ENCODE measurements at places on chromosomes 6 and 20.
A peak's percentile ranks its signal among the peaks of the same experiment; 100 is the strongest.

- DNase-seq: no peak
These were observed 70.8 kb upstream of the SRSF6 start for GRCh38 chr20:43386878-43387277.

GRCh38 chr6:125791151-125791819 is 525 bp downstream of the NCOA7 start:
- peak; percentile 41 for DNase-seq

DNA sequence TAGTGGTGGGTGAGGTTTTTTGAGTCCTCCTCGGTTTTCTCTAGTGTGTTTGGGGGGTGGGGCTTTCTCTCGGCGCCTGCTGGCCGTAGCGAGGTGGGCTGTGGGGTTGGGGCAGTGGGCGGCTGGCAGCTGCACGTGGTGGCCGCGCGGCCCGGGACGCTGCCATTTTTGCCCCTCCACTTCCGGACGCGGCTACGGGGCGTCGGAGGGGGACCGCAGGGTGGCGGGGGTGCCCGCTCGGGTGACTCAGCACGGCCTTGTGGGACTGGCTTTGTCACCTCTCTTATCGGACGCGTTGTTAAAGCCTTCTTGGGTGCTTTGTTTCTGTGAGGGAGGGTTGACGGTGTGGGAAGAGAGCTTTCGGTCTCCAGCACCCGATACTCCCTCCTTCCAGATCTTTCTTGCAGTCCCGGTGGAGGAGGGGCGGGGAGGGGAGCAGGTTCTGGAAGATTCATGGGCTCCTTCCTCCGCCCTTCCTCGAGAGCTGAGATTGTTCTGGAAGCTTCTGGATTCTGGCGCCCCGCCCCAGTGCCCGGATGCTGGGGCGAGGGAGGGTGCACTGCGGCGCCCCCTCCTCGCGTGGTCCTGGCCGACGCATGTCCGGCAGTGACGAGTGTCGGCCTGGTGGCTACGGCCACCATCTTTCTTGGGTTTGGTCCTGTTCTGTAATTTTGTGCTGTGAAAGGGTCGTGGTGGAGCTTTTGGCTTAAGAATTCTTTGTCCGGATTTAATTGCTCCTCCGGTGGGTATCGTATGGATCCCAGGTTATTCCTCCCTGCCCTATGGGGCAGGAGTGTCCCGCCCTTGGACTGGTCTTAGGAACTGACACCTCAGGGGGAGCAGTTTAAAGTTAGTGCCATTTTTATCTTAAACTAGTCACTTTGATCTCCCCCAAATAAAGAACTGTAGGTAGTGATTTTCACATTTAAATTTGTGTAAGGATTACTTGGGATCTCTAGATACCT is 719 bp downstream of the HSP90AB1 start:
- peak; percentile 85 for DNase-seq

DNA sequence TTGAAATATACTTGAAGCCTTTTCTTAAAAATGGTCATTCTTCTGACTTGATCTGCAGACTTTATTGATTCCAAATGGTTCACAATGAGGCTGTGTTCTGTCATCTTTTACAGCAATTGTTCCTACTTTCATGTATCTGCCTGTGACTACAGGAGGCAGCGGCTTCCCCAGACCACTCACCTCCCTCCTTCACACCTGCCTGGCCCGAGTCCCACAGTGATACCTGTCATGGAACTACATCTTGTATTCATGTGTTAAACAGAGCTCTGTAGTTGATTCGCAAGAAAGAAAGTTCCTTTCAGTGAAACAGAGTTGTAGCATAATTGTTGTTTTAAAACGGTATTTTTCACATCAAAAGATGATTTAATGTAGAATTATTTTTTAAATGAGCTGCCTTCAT is 673.5 kb upstream of the AGPAT4 start:
- DNase-seq: no peak

DNA sequence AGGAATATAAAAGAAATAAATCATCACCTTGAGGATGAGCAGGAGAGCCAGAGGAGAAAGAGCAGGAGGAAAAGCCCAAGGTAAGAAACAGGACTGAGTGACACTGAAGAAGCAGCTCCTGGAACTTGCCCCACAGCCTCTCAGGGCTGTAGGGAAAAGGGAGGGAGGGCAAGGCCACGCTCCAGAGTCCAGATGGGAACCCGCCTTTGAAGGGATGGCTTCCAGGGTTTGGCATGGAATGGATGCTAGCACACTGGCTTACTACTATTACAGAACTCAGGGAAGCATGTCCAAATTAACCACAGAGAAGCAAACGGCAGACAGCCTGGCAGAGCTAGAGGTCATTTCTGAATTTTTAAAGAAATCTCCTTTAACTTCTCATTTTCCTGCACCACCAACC is 26.8 kb downstream of the RALGAPA2 start:
- no peak for DNase-seq

GRCh38 chr20:32509639-32510066 is 75.5 kb downstream of the NOL4L start:
- peak; percentile 60 for DNase-seq

DNA sequence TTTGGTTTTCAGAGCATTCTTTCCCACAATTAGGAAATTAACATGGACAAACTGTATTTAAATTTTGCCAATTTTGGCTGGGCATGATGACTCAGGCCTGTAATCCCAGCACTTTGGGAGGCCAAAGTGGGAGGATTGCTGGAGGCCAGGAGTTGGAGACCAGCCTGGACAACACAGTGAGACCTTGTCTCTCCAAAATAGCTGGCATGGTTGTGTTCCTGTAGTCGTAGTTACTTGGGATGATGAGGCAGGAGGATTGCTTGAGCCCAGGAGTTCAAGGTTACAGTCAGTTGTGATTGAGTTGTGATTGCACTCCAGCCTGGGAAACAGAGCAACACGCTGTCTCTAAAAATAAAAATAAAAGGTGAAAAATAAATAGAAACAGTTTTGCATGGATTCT is 15.0 kb downstream of the PANK2 start:
- DNase-seq: no peak

DNA sequence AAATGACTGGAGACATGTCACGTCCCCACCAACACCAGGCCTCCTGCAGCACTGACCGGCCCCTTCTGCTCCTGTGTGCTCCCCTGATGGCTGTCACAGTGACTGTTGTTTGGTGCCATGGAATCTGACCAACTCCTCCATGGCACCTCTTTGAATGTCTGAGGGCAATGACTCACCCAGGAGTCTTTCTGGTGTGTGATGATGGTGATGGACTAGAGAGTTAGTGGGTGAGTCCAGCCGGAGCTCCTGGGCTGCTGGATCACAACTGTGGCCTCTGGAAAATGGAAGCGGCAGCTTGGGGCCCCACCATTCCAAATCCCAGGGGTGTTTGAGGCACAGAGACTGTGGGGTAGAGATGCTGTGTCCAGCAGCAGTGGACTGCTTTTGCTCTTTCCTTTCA is 133.3 kb downstream of the TFAP2C start:
- DNase-seq: no peak

GRCh38 chr6:32105433-32105832 is 3.7 kb downstream of the TNXB start:
- DNase-seq: no peak

Data from activated CD4-positive, alpha-beta T cell treated with anti-CD3 and anti-CD28 coated beads, Interleukin-2, amount 50 U/mL, for 1 hour (primary cell).